ENCODE measurements at places on chromosomes 5 and 9.

GRCh38 chr5:52710972-52711596 is 76.6 kb upstream of the ITGA1 start:
- no peak for DNase-seq

GRCh38 chr5:39955156-39955555 is 530.4 kb upstream of the DAB2 start:
- no peak for DNase-seq

DNA sequence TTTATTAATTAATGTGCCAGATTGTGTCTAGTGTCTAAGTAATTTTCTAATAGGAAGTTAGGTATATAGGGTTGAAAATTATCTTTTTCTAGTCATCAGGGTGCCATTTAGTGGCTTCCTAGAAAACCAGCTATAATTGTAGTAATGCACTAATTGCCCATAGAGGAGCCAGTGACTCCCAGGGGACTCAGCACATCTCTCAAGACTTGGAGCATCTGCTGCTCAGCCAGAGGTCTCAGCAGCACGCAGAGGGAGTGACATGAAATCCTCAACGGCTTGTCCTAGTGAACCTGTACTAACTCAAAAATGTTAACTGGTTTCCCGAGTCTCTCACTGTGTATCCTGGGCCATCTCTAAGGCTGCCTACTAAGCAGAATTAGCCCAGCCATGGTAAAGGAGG is 78.2 kb upstream of the MAN2A1 start:
- DNase-seq = no peak

DNA sequence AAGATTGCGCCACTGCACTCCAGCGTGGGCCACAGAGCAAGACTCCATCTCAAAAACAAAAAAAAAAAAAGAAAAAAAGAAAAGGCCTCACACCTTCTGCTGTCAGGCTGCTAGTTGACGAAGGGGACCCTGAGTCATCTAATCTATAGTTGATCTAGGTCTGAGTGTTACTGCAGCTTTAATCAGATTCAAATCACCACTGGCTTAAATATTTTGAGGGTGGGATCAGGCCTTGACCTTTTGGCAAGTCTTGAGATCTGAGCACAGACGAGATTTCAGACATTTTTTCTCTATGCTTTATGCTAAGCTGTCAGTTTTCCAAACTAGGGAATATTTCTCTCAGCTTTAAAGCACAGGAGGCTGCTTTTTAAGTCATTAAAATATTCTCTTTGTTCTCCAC is 240.9 kb downstream of the GLIS3 start:
- DNase-seq = no peak

DNA sequence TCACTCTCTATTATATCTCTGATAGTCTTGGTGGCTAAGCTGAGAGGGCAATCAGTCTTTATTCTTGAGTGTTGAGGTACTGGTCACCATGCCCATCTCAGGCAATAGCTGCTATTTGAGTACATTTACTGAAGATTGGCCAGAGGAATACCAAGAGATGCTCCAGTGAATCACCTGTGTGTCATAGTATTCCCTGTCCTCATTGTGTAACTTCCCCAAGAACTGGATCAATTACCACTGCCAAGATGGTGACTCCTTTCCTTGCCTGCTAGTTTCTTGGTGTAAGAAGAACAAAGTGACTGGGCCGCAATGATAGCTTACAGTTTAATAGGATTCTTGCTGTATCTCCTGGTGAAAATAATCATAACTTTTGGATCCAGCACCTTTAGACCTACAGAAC is 418.7 kb upstream of the KIF2A start:
- DNase-seq = no peak

Data from activated CD4-positive, CD25-positive, alpha-beta regulatory T cell treated with anti-CD3 and anti-CD28 coated beads, Interleukin-2, amount 50 U/mL, for 16 hours (primary cell).